Activated T-helper 9 cell treated with anti-CD3 and anti-CD28 coated beads, Interleukin-2, amount 50 U/mL, for 16 hours (primary cell): ENCODE measurements at places on chromosomes 2 and 18.

DNA sequence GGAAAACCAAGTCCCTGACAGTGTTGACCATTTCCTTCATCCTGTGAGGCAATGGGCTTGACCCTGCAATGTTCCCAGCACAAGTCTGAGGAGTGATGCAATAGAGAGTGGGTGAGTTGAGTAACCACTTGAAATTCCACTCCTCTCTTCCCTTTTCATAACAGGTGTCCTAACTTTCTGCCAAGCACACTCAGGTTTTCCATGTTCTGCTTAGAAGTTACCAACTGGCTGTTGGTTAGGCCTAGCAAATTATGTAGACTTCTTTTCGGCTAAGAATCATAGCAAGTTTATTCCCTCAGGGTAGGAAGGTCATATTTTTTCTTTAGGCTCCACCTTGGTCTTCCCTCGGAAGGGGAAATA is 11.5 kb downstream of the GNLY start:
- DNase-seq = no peak

DNA sequence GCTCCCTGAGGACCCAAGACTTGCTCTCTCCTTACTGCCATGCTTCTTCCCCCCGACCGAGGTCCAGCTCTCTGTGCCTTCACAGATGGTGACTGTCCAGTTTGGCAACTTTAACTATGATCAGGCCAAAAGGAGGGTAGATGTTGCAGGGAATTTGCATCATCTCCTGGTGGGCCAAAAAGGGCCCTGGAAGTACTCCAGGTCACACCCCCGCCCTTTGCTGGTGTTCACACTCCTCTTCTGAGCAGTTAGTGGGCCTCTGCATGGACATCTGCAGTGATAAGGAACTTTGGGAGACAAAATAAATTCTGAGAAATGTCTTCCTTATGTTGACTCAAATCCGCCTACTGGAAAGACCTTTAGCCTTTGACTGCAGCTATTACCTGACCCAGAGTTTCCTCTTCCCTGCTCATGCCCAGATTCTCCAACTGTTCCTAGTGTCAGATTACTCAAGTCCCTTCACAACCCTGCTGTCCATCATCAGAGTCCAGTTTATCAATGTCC is 234.4 kb downstream of the LOXHD1 start:
- DNase-seq = no peak

DNA sequence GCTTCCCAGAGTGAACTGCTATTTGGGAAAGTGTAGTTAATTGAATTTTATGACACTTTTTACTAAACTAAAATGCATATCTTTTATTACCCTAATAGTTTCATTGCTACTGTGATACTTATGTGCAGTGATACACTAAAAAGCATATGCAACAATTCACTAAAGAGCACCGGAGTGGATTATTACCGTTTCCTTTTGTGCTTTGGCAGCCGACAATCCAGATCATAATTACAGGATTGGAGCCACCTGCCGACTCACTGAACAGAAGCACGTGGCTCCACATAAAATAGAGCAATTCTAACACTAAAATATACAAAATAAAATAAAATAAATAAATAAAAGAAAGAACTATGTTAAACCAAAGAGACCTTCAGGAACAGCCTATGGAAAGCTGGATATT is 583.4 kb downstream of the NRXN1 start:
- no peak for DNase-seq

DNA sequence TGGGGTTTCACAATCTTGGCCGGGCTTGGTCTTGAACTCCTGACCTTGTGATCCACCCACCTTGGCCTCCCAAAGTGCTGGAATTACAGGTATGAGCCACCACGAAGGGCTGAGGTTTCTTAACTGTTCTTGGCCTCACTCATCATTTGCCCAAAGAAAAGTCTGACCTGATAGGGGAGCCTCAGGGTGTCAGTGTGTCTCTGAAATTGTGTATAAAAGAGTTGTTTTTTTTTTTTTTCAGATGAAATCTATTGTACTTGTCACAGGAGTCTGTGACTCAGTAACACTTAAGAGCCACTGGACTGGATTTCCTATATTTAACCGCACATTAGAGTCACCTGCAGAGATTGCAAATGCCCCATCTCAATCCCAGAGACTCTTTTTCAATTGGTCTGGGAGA is 16.9 kb downstream of the PMAIP1 start:
- no peak for DNase-seq

DNA sequence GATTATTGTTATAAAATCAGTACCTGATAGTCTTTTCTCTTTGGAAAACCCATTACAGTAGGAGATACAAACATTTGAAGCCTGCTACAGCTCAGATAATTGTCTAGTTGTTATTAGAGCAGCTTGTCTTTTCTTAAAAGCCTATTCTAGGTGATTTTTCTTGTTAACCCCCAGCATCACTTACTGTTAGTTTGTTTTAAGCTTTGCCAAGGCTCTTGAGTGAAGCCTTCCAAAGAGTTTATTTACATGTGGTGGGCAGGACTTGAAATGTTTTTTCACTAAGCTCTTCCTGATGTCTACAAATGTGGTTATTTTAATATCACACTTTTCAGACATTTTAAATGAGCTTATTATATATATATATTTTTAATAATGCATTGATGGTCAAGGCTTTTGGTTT is 791.3 kb downstream of the PLCL1 start:
- no peak for DNase-seq

DNA sequence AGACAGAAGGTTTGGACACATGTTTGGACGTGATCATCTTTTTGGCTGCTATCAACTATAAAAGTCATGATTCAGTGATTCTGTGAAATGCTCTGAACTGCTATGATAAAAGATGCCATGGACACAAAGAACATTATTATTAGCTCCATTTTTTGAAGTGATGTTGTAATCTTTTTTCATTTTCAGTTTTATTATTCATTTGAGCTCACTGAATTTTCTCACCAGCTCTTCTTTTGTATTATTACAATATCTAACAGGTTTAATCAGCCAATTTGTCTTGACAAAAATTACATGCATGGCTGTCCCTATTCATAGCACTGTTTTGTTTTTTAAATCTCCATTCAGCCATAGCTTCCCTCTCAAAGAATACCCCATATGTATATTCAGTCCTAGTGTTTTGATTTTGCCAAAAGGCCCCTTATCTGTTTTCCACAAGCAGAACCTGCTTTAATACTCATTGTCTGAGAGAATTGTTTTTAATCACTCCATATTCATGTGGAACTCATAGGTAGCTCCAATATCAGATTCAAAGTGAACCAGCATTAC is 314.0 kb upstream of the FAM98A start:
- DNase-seq = no peak

GRCh38 chr2:55401124-55401523 is 18.5 kb downstream of the CCDC88A start:
- DNase-seq = no peak
